Myocyte (in vitro differentiated cells): ENCODE measurements at places on chromosomes 4 and X. TPM values are rescaled to one million over a fixed set of nuclear protein-coding genes. Genes with fewer than 3 reads are reported as not detected.

The GAGE12E gene
- total RNA-seq = not detected in 2 replicates

DNA sequence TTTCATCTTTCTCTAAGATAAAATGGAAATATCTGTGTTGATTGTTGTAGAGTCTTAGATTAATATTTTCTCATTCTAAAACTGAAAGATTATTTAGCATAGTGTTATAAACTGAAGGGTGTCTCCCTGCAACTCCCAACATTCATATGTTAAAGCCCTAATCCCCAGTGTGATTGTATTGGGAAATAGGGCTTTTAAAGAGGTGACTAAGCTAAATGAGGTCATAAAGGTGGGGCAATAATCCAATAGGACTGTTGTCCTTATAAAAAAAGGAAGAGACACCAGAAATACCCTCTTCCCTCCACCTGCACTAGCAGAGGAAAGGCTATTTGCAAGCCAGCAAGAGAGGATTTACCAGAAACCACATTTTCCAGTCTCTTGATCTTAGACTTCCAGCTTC, 1626.4 kb downstream of the C4orf33 start:
- DNase-seq = no peak

DNA sequence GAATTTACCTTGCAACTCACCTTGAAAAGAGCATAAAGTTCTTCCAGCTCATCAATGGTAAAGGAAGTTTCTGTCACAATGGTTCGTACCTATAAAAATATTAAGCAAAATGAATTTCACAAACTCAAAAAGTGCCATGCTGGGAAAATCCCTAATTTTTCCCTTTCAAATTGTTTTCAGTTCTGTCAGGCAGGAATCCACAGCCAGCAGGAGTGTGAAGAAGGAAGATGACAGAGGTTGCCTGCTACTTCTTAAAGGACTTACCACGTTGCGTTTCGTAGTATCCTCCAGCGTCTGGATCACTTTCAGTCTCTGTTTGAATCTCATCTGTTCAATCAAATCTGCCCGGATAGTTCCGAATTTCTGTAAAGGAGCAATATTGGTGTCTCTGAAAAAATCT, 70.3 kb upstream of the UCP1 start:
- DNase-seq = no peak

DNA sequence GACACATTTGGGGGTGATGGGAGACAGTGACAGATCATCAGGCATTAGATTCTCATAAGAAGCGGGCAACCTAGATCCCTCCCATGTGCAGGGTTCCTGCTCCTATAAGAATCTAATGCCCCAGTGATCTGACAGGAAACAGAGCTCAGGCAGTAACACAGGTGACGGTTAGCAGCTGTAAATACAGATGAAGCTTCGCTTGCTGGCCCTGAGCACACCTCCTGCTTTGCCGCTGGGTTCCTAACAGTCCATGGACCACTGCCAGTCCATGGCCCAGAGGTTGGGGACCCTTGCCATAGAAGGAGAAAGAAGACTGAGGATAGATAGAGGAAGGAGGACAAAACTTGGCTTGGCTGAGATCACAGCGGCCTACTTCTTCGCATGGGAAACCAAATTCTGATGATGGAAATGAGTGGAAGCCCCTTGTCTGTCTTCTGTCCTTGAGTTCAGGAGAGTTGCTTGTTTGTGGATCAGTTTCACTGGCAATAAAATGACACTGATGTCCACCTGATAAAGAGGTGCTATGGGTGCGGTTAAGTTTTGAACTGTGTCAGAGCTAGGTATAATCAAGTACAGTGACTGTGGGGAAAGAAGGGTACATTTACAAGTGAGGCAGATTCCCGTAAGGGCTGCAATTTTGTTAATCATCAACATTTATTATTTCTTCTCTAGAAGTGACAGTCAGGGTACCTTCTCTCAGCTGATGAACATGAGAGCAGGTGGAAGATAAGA, 1.7 kb upstream of the TIFA start:
- DNase-seq = no peak

DNA sequence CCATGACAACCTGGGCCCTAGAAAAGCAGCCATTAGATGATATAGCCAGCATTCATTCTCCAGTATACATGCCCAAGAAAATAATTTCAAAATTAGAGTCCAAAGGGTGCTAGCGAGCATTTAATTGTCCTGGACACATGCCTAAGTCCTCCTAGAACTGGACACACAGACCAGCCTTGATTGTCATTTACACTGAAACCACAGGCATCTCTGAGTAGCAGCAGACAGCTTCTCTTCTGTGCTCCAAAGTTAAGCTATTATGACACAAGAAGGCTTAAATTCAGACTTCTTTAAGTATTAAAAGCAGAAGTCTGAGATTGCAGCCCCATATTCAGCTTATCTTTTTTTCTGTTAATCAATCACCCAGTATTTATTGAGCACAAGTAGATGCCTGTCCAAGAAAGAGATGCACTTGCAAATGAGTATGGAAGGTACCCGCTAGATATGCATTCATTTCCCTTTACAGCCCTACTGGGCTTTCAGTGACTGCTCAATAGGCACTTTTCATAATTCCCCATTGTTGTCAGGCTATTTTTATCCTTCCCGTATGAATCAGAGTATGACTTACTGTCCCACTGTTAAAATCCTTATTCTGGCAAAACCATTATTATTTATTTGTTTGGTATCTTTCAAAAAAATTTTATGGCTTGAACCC, 374.1 kb downstream of the FBXW7 start:
- peak; percentile 55 for DNase-seq

DNA sequence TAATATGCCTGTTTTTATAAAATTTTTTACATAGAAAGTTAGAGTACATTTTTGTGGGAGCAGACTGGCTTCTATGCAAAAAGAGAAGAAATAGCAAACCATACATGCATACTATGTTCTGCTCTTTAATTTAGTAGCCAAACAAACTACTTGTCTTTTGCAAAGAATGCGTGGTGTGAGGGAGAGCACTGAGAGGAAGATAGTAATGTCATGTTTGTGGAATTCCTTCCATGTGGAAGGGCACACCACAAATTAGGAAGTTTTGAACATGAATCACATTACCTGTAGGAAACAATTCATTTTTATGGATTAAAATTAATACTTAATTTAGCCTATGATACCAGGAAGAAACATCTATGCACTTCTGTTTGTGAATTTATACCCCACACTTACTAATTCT, 1529.1 kb upstream of the ADGRL3 start:
- DNase-seq = no peak

DNA sequence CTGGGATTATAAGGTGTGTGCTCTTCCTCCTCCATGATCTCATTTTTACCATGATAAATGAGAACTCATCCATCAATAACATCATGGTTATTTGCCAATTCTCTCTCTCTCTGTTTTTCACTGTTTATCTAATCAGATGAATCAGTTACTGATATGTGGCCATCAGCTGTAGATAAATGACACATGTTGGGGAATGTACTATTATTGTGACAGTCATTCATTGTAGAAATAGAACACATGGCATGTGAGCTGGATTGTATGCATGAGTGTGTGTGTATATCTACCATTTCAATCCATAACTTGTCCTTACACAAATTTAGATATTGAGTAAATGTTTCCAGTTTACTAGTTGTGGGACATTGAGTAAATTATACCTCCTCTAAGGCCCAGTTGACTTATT, 53.0 kb downstream of the OSTC start:
- DNase-seq = no peak

The HERC6 gene
- 9.1 and 11.7 TPM in 2 replicates for total RNA-seq

DNA sequence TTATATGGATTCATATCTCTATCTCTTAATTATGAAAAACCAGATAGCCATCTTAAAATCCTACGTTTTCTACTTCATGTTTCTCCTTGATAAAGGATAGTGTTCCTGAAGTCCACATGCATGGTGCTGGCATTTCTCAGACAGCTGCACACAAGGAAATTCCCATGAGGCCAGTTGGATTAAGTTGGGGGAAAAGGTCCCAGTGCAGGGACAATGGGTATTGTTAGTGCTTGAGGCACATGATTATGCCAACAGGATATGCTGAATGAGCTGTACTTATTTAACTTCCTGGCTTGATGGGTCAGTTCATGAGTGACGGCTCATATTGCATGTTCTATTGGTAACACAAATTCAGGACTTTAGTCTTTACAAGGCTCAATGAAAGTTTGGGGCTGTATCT, 913.9 kb upstream of the NDST4 start:
- peak; percentile 38 for DNase-seq

The TMEM47 gene
- total RNA-seq = 69.2 and 81.1 TPM in 2 replicates

DNA sequence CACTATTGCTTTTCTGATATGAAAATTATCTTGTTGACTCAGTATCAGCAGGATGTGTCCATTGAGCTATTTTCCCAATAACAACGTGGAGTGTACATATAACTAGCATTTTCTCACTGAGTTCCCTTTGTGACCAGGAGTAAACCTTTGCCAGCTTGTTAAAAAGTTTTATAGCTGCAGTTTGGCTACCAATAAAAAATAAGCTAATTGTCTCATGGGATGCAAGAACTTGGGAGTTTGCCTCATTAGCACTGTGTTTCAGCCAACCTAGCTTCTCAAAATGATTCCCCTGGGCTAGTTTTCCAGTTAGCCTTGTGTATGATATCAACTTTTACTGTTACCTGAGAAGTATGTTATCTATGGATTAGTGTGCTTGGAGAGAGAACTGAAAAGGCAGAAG, 24.9 kb upstream of the ANXA5 start:
- DNase-seq = no peak

DNA sequence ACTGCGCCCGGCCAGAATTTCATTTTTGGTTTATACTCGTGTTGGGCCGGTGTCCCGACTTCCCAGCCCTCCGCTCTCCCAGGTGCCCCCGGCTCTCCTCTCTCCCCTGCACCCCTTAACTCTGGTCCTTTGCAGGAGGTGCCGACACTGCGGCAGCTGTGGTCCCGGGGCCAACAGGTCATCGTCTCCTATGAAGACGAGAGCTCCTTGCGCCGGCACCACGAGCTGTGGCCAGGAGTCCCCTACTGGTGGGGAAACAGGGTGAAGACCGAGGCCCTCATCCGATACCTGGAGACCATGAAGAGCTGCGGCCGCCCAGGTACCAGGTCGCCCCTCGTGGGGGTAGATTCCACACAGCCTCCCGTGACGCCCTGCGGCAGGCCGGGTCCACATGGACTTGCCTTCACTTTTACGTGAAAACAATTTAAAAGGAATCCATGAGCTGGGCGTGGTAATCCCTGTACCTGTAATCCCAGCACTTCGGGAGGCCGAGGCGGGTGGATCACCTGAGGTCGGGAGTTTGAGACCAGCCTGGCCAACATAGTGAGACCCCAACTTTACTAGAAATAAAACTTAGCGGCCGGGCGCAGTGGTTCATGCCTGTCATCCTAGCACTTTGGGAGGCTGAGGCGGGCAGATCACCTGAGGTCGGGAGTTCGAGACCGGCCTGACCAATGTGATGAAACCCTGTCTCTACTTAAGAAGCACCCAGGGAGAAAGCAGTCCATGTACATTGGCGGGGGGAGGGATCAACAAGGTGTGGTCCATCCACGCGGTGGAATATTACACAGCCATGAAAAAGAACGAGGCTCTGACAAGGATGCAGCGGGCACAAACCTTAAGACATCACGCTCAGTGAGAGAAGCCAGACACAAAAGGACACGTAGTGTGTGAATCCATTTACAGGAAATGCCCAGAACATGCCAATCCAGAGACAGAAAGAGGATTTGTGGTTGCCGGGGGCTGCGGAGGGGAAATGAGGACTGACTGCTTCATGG, 12.0 kb downstream of the PLCXD1 start:
- DNase-seq = no peak

The PI4K2B gene
- 8.3 and 13.9 TPM in 2 replicates for total RNA-seq

The SATL1 gene
- not detected in 2 replicates for total RNA-seq
